ENCODE measurements at places on chromosomes 11 and 22.

DNA sequence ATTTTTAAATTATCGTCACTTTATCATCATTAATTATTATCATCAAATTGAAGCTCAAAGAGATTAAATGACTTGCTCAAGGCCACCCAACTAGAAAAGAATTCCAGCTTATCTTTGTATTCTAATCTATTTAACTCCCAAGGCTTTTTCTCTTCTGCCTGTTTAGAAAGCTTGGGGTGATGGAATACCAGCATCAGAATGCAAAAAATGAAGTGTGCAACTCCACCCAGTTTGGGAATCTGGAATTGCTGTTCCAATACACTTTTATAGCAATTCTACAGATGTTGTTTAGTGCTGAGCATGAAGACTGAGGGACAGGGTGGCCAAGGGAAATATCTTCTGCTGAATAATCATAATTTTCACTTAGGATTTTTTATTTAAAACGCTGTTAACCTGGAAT is 97.2 kb upstream of the FIBIN start:
- DNase-seq = no peak

DNA sequence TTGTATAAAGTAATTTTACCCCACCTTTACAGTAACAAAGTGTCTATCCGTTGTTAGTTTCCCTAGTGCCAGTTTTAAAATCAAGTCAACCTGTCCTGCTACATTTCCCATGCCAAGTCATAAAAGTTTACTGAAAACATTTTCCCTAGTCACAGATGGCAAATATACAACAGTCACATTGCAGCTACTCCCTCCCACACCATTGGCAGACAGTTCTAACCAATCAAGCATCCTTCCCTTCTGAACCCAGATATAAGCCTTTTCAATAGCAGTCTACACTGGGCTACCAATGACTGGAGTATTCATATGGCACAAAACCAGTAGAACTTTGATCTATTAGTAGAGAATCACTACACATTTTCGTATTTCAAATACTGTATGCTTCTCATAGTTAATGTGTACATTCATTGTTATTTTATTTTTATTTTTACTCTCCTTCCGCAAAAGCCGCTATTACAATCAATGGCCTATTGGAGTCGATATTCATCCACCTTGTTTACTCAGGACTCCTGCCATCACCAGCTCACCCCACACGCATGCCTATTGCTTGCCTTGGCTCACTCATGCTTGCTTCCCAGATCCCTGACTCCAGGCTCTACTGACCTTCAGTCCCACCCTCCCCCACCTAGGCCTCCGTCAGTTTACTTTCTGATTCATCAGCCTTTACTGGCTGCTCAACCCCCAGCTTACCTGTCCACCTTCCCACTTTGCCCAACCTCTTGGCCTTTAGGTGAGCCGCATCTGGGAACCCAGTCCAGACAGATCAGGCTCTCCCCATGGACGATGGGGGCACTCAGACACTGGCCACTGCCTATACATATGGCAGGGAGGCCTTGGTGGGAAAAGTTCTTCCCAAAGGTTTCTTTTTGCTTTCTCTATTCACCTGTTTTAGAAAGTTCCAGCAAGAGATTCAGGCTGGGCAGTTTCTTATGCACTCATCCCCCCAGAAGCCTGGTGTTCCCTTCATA is 408.4 kb downstream of the SOX6 start:
- no peak for DNase-seq

DNA sequence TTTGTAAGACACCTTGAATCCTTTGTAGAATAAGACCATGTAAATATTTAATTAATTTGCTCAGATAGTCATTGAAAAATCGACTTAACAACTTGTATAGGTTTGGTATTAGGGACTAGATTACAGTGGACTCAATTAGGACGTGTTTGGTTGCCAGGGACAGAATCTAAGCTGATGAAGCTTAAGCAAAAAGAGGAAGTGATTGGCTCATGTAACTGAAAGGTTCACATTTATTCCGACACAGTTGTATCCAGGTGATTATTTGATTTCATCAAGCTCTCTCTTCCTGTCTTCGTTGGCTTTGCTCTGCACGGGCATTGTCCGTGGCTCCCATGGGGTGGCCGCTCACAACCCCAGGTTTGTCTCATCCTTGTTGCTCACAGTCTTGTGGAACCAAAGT is 146.4 kb downstream of the C11orf91 start:
- DNase-seq = no peak

- DNase-seq = no peak
Observed at GRCh38 chr11:112784323-112785073, 176.7 kb upstream of the NCAM1 start.

All from Caco-2 (cell line).